NCI-H1436 (cell line): ENCODE measurements at places on chromosomes 5 and 9.

- DNase-seq = no peak
These were observed 1.8 kb downstream of the HRH2 start for GRCh38 chr5:175659546-175660253.

GRCh38 chr5:81027481-81028058, 67.4 kb downstream of the RASGRF2 start:
- DNase-seq = no peak

DNA sequence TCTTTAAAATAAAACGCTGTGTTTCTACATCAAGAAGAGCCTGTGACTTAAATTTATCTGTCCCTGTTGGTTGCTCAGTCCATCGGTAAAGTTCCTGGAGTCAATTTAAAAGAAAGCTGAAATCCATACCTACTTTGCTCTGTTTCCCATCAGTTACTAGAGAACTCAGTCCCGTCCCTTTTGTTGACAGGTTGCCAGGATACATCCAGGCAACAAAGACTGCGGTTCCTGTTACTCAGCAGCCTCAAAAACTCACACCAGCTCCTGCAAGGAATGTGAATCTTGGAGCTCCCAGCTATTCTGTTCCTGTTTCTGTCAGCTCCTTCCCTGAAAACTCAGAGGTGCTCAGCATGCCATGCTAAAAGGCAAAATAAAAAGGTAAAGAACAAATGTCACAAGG, at the start of gene ZNF474:
TSS of gene ZNF474 (plus strand) at position 241 of the 400 bp plus-strand sequence. CDS start 22,445 bp downstream, outside the sequence.
- DNase-seq = no peak

GRCh38 chr9:87405677-87406542, 91.8 kb upstream of the DAPK1 start:
- no peak for DNase-seq

DNA sequence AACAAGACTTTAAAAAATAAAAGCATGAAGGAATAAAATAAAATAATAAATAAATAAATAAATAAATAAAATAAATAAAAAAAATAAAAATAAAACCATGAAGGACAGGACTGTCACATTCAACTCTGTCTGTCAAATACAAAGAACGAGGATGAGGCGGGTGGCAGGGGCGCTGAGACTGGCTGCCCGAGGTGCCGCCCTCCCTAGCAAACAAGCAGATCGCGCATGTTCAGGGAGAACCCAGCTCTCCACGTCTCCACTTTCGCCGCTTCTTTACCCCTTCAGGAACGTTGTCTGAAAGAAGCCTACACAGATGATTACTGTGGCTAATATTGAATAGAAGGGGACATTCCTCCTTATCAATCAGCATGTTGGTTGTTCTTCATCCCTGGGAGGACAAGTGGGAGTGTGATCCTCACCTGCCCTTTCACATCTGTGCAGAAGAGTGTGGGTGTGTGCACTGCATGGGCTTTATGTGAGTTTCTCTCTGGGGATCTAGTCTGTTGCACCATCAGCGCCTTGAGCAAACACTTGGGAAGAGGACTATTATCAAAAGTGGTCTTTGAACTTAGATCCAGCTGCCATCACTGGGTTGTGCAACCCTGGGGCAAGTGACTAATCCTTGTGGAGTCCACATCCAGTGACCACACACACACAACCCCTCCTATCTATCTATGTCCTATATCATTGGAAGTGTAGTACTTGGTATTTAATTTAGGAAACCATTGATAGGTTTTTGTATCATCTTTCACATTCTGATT, 399.2 kb downstream of the IRX2 start:
- DNase-seq = no peak

GRCh38 chr9:15155323-15155722, 151.7 kb downstream of the TTC39B start:
- DNase-seq = no peak

DNA sequence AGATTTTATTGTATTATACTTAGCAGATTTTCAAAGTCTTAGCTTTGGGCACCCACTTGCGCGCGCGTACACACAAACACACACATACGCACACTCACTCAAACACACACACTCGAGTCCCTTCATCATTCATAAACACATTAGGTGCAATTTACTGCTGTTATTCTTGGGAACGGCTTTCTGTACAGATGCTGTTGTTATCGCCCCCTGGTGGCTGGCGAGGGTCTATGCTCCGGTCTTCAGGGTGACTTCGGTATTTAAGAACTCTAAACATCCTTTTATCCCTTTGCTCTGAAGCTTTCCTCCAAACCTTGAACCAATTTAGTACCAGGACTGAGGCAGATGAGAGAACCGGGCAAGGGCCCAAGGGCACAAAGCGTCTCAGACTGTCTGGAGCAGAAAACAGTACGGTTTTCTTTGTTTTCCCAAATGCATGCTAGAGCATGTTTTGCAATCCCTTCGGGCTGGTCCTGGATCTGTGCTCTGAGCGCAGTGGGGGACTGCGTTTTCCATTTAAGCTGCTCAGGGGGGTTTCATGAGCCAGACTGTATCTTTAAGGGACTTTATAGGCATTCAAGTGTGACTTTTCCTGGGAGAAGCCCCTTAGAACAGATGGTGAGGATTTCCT, 1.7 kb upstream of the SLIT3 start:
- DNase-seq = no peak

GRCh38 chr5:167290478-167290877, 1001.0 kb upstream of the WWC1 start:
- no peak for DNase-seq

DNA sequence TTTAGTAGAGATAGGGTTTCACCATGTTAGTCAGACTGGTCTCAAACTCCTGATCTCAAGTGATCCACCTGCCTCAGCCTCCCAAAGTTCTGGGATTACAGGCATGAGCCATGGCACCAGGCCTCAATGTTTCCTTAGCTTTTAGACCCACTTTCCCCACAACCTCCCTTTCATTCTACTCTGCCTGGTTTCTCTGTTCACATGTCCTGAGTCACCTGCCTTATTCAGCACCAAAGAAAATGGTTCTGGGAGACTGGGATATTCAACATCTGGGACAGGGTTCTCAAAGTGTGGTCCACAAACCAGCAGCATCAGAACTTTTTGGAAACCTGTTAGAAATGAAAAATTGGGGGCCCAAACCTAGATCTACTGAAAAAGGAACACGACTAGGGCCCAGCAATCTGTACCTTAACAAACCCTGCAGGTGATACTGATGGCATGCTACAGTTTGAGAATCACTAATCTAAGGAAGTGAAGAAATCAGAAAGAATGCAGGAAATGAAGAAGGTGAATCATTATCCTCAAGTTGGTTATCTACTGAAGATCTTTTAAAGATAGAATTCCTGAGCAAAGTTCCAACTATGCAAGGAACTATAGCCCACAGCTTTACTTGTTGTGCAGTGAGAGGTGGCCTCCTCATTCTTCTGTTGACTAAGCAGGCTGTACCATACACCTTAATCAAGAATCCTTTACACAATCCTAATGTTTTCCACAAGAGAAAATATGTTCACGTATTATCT, 51.8 kb upstream of the CTNNAL1 start:
- no peak for DNase-seq

GRCh38 chr9:114291064-114291474, 31.8 kb upstream of the ORM1 start:
- peak; percentile 21 for DNase-seq

DNA sequence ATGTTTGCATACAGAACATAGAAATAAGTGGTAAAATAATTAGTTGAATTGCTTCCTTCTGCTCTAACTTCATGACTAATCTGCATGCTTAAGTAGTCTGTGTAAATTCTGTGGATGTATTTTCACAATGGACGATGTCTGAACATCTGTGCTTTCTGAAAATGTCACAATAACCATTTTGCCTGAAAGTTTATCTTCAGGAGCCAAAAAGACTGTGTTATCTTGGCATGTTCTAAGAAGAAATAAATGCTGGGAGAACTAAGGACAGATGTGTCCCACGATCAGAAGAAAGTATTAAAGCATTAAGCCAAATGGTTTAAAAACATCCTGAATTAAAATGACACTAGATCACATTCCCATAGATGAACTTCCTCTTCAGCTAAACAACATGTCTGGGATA, 397.6 kb downstream of the SPOCK1 start:
- DNase-seq = no peak

DNA sequence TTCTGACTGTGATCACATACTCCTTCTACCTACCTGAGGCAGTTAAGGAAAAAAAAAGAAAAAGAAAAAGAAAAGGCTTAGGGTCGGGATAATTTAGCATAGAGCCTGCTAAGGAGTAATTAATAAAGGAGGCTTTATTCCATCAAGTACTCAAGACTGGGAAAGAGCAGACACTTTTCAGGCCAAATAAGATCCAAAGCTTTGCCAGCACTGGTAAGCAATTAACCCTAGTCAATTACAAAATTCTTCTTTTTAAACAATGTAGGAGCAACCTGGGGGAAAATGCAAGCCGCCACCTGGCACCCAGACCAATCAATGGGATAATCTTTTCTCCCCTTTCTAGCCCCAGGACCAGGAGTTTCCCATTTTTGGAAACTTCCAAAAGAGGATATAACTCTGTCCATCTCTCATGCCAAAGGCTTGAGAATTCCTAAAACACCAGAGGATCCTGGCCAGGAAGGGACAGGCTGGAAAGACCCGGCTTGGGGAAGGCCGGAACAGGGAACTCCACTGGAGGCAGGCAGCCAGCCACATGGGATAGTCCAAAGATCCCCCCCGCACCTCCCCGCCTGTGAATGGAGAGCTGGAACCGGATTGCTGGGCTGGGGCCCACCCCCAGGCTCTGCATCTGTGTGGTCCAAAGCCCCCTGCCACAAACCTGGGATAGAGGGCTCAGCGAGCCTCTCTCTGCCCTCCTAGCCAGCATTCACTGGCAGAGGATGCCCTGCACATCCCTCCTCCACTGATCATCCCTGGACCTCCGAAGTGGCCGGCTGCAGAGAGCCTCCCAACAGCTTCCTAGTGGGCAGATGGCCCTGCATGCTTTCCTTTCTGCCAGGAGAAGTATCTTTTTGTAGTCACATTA, 117.8 kb downstream of the ZNF354C start:
- no peak for DNase-seq

- no peak for DNase-seq
These were observed 42.3 kb downstream of the BASP1 start for GRCh38 chr5:17259630-17260257.

GRCh38 chr9:22216730-22217172, 207.6 kb upstream of the CDKN2B start:
- peak; percentile 17 for DNase-seq

DNA sequence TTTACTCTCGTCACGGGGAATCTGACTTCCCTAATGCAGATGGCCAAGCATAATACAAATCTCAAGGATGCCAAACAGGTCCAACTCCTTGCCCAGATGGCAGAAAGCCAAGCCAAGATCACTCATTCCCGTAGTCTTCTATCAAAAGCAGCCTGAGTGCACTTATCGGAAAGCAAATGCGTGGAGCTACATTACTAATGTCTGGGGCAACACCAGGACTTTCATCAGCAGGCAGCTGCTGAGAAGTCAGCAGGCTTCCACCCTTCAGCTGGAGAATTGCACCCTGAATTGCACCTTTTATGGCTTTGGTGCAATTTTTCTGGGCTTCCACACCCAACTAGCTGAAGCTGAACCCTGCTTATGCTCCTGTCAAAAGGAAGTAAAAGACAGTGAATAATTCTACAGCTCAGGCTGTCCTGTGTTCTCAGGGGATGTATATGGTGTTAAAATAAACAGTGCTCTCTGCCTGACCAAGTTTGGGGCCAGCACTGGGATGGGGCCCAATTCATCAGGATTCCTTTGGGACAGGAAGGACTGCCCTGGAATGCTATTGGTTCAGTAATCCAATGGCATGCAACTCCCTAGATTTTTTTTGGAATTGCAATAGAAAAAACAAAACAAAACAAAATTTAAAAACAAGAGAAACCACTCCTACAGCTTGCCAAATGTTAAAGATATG, 92.6 kb downstream of the DPYSL3 start:
- no peak for DNase-seq

GRCh38 chr5:173316339-173317020, 11.7 kb downstream of the STC2 start:
- DNase-seq = no peak

DNA sequence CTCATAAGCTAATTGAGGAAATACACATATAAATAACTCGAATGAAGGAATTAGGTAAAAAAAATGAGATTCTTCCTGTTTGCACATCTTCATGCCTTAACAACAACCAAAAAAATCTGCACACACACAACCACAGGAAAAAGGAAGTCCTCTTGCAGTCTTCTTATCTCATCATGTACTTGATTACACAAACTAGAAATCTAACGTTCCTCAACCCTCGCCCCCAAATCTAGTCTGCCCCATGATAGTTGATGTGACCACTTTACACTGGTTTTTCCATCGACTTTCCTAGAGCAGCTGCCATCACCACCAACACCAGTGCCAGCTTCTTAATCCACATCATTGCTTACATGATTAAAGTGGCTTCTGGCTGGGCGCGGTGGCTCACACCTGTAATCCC, 31.2 kb upstream of the RNU6ATAC start:
- DNase-seq = no peak

DNA sequence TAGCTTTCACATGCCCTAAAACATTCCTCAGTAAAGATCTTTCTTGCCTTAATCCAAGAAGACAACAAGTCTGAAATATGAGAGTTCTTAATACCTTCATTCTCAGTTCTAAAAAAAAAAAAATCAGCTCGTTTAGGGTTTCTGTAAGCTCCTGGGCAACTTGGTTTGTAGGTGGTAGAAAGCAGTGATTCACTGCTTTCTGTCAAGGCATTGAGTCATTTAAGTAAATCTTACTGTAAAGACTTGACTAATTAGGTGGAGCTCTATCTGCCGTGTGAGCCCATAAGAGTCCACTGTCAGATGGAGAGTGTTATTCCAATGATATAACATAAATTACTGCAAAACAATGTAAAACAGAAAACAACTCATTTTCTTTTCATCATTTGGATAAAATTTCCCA, 56.1 kb upstream of the MAST4 start:
- DNase-seq = no peak

DNA sequence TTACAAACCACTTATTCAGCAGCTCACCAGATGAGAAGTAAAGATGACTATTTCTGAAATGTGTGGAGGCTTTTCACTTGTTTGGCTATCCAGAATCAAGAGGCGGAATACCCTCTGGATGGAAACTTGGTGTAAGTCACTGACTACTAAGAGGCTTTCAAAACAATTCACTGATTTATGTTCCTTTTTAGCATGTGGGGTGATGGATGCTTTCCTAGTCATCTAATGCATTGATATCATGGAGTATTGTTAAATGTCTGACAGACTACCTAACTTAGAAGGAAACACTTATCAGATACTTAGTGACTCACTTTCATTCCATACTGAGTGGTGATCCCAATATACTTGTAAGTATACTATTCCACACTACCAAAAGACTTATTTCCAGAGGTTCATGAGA, 141.4 kb downstream of the PLK2 start:
- no peak for DNase-seq

DNA sequence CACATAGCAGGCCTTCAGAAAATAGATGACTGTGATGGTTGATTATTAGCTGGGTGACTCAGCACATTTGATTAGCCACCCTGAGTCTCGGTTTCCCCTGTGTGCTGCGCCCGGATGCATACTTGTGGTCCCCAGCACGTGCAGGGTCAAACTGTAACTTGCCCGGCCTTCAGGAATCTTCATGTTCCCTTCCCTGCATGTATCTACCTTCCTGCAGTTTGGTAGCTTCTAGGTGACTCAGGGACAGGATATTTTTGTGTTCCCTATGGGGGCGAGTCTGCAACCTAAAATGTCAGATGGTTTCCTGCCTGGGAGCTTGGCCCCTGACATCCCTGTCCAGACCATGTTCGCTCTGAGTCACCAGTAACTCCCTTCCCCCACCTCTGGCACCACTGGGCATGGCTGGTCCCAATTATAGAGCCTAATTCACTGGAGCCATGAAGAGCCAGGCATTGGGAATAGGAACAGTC, 13.2 kb downstream of the PTGS1 start:
- no peak for DNase-seq
